ENCODE measurements at places on chromosomes 2 and 18.

GRCh38 chr2:88834376-88834775 is 142.9 kb downstream of the RPIA start:
- DNase-seq = no peak

DNA sequence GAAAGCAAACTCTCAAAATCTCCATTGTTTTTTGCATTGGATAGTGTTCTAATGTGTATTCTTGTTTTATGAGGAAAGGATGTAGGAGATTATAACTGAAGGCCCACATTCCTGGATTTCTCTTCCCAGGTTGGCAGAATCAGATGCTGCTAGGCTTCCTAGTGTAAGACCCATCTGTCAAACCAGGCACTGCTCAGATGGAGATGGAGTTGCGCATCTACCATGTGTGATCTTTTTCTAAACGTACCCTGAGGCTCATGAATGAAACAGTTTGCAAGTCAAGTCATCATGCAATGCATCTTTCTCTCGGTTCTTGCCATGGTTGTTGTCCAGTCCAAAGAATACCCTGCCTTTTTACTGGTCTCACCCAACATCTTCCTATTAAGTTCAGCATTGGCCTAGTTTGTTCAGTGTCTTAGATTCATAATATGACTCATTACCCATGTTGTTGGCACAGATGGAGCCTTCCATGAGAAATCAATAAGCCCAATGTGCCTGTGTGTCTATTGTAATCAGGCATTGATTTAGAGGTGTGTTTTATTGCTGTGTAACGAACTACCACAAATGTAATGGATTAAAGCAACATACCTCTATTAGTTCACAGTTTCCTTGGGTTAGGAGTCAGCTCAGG is 127.4 kb downstream of the NYAP2 start:
- no peak for DNase-seq

- no peak for DNase-seq
These were observed 3.9 kb downstream of the CRACDL start for GRCh38 chr2:98932164-98932563.

GRCh38 chr18:73891572-73892421 is 255.8 kb downstream of the FBXO15 start:
- no peak for DNase-seq

DNA sequence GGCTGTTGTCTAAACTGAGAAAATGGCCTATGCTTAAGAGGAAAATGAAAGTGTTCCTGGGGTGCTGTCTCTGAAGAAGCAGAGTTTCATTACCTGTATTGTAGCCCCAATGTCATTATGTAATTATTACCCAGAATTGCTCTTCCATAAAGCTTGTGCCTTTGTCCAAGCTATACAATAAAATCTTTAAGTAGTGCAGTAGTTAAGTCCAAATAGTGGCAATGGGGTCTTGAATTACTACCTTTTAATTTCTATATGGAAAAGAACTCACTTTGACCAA is 13.8 kb upstream of the ALLC start:
- DNase-seq = no peak

Measured in SK-N-DZ (cell line).